GM13976 (cell line): ENCODE measurements at places on chromosomes 5 and 9.

DNA sequence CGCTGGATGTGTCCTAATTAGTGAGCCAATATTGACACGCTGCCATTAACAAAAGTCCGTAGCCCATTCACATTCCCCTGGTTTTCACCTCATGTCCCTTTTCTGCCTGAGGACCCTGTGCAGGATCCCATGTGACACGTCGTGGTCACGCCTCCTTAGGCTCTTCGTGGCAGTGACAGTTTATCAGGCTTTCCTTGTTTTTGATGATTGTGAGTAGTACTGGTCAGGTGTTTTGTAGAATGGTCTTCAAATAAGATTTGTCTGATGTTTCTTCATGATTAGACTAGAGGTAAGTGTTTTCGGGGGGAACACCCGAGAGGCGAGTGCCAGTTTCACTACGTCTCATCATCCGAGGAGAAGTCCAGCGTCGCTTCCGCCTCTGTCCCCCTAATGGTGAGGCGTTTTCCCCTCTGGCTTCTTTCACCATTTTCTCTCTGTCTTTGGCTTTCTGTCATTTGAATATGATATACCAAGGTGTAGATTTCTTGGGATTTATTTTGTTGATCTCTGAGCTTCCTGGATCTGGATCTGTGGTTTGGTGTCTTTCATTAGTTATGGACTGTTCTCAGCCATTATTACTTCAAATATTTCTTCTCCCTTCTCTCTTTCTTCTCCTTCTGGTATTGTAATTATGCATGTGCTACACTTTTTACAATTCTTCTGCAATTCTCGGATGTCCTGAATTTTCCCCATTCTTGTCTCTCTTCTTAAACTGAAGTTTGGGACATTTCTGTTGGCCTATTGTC is 57.3 kb downstream of the TRIP13 start:
- no peak for DNase-seq

GRCh38 chr5:149457393-149457763 is 78.3 kb upstream of the IL17B start:
- no peak for DNase-seq

DNA sequence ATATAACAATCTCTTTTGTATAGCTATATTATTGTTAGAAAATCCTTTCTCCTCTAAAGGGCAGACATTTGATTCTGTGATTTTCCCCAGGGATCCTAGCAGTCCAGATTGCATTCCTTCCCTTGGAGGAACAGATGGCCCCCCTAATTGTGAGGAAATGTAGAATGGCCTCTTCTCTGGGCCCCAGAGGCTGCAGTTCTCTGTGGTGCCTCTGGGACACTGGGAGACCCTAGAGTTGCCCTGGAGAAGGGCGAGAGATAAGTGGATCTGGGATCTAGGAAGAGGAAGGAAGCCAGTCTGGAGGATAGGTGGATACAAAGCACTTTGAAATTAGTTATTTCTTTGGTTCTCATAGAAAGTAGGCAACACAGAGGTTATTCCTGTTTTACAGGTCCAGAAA is 1.9 kb upstream of the HINT2 start:
- no peak for DNase-seq

DNA sequence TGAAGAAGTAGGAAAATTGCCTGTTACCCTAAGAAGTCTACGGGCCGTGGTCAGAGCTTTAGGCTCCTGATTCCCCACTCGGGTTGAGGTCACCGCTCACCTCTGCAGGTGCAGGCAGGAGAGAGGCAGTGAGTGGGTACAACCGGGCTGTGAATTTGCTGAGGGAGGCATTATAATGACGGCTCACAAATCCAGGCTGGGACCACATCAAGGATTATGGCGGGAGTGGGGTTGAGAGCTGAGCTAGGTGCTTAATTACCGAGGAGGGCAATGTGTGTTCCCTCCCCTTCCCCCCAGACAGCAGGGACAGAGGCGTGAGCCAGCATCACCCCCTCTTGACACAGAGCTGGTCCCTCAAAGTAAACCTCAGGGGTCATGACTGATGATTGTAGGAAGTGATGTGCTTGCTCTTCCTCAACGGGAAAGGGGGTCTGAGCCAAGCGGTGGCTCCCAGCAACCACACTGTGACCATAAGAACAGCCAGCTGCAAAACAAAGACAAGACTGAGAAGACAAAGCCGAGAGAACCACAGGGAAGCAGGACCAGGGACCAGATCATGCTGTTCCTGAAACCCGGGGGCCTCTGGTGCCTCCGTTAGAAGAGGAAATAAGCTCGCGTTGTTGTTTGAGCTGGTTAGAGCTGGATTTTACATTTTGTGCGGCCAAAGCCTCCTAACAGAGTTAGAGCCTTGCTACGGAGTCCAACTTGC is 77.7 kb downstream of the OLFM1 start:
- no peak for DNase-seq

DNA sequence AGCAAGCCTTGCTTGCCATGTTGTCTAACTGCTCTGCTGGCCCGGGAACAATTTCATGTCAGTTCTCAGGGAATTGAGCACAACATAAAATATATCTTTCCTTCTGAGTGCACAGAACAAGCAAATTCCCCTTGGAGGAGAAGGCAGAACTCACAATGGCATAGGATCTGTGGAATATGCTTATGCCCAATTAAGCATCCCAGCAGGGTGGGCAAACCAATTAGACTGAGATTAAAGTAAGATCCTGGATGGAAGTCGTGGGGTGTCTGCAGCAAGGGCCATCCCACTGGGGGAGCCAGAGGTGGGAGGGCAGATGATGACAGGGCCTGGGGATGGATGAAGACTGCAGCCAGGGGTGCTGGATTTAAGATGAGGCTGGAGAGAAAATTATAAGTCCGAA is 114.1 kb downstream of the BRINP1 start:
- DNase-seq: no peak

DNA sequence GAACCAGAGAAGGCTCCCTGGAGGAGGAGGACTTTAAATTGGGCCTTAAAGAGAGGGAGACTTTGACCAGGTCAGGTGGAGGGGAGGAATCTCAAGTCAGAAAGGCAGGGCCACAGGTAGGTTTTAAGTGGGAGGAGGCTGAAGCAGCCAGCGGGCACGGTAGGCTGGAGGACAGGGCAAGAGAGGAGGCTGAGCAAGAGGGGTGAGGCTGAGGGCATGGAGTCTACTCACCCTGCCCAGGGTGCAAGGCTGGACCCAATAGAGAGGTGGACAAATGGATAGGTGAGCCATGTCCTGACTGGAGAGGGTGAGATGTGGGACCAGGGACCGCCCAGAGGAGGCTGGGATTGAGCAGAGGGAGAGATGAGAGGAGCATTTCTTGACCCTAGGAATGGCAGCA is 25.6 kb upstream of the TRIM14 start:
- DNase-seq: no peak
